NCI-H2171 (cell line): ENCODE measurements at places on chromosomes 4 and X.
A peak's percentile ranks its signal among the peaks of the same experiment; 100 is the strongest.

GRCh38 chrX:18543738-18544137, 118.3 kb downstream of the CDKL5 start:
- DNase-seq, result no peak

- DNase-seq, result no peak
Measured at GRCh38 chr4:145956288-145956890, 17.8 kb upstream of the ZNF827 start.

DNA sequence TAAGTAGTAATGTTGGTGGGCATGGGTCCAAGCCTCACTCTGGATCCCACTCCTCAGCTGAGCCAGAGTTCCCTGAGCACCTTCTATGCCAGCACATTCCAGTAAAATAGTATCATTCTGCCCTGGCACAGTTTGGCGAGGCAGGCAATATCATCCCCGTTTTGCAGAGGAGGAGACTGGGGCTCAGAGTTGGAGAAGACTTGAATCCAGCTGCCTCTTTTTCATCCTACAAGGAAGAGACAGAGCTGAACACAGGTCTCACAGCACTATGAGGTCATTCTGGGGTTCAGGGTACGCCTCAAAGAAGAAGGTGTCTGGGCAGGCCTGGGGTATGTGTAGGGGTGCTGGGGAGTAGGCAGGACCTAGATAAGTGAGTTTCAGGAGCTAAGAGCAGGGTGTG, 103.9 kb upstream of the STX18 start:
- DNase-seq, result no peak

- DNase-seq, result peak; percentile 8
Measured at GRCh38 chr4:83639849-83640493, 104.1 kb downstream of the GPAT3 start.

DNA sequence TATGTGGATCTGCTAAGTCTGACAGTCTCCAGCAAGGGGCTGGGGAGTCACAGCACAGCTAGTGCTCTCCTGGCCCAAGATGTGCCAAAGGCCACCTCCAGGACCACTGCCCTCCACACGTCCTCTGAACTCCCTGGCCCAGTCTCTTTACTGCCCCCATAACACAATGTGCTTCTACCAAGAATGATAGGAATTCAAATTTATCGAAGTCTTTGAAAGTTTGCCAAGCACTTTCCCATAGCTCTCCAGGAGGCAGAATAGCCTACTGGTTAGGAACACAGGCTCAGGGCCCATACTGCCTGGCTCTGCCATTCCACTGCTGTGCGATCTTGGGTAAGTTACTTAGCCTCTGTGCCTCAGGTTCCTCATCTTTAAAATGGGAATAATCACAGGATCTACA, 86.7 kb downstream of the NHSL2 start:
- no peak for DNase-seq

DNA sequence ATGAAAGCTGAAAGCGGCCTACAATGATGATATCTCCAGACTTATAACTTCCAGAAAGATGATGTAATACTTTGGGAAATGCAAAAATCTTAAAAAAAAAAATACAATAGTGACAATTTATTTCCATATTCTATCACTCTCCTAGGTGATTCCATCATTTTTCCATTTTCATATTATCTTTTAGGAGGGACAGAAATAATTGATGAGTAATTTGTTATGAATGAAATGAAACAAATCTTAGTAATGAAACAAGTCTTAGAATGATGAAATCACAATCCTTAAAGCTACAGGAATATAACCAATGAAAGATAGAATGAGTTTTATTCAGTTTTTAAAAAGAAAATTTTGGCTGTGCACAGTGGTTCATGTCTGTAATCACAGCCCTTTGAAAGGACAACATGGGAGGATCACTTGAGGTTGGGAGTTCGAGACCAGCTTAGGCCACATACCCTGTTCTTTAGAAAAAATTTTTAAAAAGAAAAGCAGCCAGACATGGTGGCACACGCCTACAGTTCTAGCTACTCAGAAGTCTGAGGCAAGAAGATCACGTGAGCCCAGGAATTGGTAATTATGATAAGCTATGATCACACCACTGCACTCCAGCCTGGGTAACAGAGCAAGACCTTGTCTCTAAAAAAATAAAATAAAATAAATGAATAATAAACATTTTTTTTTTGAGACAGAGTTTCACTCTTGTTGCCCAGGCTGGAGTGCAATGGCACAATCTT, 21.7 kb downstream of the CLOCK start:
- DNase-seq, result no peak

DNA sequence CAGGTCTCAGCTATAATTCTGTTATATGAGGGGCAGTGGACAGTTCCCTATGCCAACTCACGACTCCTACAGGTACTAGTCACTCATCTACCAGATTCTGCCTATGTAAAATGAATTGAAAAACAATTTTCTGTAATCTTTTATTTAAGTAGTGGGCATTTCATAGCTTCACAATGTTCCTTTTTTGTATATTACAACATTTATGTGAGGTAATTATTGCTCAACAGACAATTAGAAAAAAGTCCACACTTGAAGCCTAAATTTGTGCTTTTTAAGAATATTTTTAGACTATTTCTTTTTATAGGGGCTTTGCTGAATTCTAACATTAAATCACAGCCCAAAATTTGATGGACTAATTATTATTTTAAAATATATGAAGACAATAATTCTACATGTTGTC, 20.4 kb downstream of the EREG start:
- no peak for DNase-seq

- DNase-seq, result no peak
Measured at GRCh38 chr4:73347497-73347896, 56.6 kb upstream of the ALB start.

GRCh38 chr4:139633661-139634060, 32.0 kb upstream of the MGST2 start:
- no peak for DNase-seq

GRCh38 chr4:182074810-182075209, 168.4 kb upstream of the TENM3 start:
- no peak for DNase-seq

GRCh38 chr4:3792813-3793212, 26.6 kb downstream of the ADRA2C start:
- no peak for DNase-seq

DNA sequence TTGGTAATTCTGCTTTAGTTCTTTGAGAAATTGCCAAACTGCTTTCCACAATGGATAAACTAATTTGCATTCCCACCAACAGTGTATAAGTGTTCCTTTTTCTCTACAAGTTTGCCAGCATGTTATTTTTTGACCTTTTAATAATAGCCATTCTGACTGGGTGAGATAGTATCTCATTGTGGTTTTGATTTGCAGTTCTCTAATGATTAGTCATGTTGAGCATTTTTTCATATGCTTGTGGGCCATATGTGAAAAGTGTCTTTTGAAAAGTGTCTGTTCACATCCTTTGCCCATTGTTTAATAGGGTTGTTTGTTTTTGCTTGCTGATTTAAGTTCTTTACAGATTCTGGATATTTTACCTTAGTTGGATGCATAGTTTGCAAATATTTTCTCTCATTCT, 25.9 kb downstream of the ENPEP start:
- DNase-seq, result no peak

DNA sequence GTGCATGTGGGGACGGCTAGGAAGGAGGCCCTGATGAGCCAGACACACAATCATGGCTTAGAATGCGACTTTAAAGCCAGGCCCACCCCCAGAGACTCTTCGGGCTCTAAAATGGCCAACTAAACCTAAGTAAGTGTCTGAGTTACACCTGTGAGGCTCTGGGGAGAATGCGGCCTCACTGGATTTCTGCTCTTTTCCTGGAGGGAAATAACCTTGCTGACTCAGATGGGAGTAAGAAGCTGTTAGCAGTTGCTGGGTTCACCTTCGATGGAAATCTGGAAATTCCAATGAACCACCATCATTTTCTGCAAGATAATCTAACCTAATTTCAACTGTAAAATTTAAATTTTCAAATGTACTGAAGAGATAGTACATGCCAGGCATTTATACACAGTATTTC, 97.6 kb upstream of the MAML3 start:
- DNase-seq, result no peak

- no peak for DNase-seq
Measured at GRCh38 chrX:5474282-5474681, 754.4 kb downstream of the NLGN4X start.

DNA sequence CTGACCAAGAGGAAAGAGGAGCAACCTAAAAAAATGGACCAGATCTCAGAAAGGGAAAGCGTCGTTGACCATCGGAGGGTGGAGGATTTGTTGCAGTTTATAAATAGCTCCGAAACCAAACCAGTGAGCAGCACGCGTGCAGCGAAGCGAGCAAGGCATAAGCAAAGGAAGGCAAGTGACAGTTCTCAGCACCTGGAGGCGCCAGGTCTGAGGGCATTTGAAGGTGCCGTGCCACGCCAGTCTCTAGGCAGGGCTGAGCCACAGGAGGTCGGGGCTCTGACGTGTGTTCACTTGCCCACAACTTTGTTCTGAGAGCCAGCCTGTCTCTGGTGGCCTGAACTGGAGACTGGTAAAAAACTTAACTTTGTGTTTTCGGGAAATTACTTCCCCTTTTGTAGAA, 59.7 kb downstream of the TNIP2 start:
- DNase-seq, result no peak

DNA sequence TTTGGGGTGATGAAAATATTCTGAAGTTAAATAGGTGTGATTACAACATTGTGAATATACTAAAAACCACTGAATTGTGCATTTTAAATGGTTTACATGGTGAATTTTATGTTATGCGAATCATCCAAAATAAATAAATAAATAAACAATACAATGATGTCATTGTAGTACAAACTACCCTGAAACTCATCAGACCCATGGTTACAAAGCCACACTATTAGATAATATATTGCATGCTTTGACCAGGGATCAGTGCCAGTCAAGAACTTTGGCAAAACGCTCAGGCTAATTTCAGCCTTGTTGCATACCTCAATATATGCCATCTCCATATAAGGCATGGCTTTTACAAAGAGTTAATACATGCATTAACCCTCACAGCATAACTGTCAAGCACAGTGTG, 45.5 kb upstream of the XIAP start:
- DNase-seq, result no peak

DNA sequence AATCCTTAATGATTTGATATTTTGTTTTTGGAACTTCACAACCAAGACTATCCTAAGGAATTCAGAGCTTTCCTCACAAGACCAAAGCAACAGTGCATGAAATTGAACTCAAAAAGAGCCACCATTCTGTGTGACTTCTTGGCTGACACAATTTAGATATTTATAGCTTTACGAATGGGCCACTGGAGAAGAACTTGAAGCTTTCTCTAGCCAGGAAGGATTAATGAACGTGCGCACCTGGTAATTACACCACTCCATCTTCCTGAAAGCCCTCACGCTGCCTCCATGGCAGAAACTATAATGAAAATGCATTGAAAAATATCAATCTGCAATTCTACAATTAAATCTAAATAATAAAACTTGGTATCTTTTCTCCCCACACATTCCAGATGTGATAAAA, 1057.8 kb downstream of the DMD start:
- no peak for DNase-seq

GRCh38 chr4:125702406-125702805, 387.7 kb downstream of the FAT4 start:
- DNase-seq, result no peak

GRCh38 chr4:162347842-162348213, 184.0 kb upstream of the FSTL5 start:
- DNase-seq, result peak; percentile 35

DNA sequence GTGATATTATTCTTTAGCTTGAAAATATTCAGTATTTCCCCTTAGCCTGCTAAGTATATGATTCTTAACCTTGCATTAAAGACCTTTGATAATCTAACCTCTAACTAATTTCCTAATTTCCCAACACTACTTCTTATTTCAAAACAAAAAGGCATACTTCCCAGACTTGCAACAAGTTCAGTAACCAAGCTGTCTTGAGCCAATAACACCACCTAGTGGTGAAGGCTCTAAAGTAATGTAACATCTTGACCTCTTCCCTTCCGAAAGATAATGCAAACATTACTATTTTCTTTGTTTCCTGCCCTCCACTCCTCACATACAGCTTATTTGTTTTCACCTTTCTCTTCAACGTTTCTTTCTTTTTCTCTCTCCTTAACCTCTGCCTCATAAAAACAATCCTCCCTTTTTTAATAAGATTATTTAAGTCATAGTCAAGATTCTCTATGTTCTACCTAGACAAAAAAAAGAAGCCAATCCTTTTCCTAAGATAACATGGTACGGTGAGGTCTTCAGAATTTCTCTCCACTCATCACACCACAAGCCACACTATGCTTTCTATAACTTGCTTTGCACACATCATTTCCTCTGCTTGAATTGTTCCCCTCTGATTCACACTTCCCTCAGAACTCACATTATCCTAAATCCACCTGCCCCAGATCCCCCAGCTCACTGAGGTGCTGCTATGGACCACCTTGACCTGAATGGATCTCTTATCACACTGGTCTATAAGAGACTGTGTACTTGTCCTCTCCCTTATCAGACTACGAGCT, 3.5 kb downstream of the FAT1 start:
- no peak for DNase-seq

- no peak for DNase-seq
Measured at GRCh38 chrX:110208092-110208491, 109.8 kb downstream of the AMMECR1 start.

- DNase-seq, result no peak
Measured at GRCh38 chr4:153547520-153547919, 81.4 kb downstream of the TMEM131L start.

- DNase-seq, result no peak
Measured at GRCh38 chr4:27082776-27083175, 222.1 kb downstream of the STIM2 start.

- no peak for DNase-seq
Measured at GRCh38 chr4:123830930-123831329, 434.3 kb downstream of the SPRY1 start.

DNA sequence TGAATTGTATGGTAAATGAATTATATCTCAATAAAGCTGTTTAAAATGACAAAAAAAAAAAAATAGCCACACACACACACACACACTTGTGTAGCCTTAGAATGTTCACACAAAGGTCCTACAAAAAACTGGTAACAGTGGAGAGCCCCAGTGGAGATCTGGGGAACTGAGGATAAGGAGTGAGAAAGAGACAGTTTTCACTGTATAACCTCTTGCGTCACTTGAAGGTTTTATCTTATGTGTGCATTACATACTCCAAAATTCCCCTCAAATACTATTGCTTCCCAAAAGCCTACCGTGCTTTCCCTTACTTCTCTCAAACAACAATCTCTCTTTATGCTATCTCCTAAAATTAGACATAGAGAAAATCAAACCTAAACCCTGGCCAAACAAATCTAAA, 67.8 kb downstream of the SMC1A start:
- no peak for DNase-seq

- DNase-seq, result no peak
Measured at GRCh38 chr4:70559211-70559830, 32.7 kb upstream of the AMBN start.
